ENCODE measurements at places on chromosomes 6 and 20.

GRCh38 chr6:26172608-26172968 lies 85.4 kb downstream of the HFE start:
- DNase-seq, result no peak

DNA sequence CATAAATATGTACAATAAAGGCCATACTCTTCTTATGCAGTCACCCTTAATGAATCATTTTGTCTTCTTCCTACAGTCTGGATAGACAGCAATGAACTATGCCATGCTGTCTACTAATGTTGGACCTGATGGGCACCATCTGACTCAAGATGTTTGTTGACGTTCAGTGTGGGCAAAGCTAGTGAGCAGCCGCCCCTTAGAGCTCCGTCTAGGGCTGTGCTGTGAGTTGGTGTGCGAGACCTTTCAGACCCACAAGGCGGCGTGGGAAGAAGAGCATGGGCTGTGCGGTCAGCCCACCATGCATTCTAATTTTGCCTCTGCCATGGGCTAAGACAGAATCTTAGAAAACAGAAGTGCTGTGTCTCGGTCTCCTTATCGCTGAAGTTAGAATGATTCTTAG lies 829.4 kb downstream of the QKI start:
- DNase-seq, result no peak

- no peak for DNase-seq
Measured at GRCh38 chr6:49609285-49609684, 27.4 kb downstream of the RHAG start.

- no peak for DNase-seq
Measured at GRCh38 chr6:146850238-146850896, 251.6 kb downstream of the ADGB start.

DNA sequence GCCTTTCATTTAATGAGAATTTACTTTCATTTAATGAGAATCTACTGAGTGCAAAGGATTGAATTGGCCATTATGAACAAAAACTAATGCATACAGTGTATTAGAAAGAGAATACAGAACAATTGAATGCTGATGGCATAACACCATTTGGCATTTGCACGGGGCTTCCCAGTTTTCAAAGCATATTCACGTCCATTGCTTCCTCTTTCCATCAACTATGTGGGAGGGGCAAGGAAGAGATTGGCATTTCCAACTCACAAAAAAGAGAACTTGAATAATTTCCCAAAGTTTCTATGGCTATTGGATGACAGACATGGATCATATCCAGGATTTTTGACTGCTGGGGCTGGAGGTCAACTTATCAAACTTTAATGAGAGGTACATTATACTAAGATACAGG lies 23.2 kb upstream of the ARG1 start:
- no peak for DNase-seq

DNA sequence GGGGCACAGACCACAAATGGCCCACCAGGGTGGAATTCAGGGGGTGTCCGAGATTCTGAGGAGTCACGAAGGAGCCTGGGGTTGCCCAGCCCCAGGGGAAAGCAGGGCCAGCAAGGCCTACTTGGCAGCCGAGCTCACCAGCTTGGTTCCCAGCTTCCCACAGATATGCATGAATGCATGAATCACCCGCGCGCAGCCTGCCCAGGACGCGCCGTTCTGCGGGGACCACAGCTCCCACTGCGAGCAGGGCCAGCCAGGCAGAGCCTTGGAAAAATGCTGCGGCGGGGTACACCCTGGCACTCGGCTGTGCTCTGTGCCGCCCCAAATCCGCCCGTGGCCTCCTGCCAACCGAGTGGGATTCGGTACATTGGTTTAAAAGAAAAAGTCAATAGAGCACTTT lies 211.0 kb downstream of the NFATC2 start:
- DNase-seq, result no peak

- no peak for DNase-seq
Measured at GRCh38 chr6:20061952-20062351, 150.3 kb downstream of the MBOAT1 start.

DNA sequence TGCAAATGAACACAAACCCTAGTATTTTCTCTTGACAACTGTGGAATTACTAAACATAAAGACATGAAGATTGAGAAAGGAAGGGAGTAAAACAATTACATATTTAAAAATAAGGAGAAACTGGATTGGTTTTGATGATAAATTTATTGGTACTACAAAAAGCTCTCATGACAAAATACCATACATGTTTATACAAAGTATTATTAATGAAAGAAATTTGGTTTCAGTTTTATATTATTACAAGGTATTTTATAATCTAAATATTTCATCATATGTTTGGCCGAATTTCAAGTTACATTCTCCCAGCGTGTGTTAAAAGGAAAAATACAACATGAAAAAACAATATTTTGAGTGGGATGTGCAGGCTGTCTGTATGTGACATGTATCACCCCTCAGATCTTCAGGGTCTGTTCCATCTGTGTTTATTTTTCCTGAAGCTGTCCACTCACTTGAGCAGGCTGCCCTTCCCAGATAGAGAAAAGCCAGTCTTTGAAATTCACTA lies 568.4 kb downstream of the NKAIN2 start:
- no peak for DNase-seq

- DNase-seq, result no peak
Measured at GRCh38 chr6:128601060-128601459, 80.7 kb upstream of the PTPRK start.

DNA sequence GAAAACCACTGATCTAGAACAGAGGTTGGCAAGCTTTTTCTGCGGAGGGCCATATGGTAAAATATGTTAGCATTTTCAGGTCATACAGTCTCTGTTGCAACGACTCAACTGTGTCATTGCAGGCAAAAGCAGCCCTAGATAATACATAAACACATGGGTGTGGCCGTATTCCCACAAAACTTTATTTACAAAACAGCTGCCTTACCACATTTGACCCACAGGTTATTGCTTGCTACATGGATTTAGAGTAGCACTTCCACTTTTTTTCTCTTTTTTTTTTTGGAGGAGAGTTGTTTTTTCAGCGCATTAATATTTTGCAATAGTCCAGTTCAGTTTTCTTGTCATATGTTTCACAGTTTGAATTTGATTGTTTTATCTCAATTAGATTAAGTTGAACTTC lies 2.5 kb upstream of the IGF2R start:
- no peak for DNase-seq

GRCh38 chr6:130054725-130055124 lies 36.3 kb downstream of the L3MBTL3 start:
- DNase-seq, result no peak

GRCh38 chr6:159126590-159126989 lies 42.6 kb upstream of the FNDC1 start:
- no peak for DNase-seq

DNA sequence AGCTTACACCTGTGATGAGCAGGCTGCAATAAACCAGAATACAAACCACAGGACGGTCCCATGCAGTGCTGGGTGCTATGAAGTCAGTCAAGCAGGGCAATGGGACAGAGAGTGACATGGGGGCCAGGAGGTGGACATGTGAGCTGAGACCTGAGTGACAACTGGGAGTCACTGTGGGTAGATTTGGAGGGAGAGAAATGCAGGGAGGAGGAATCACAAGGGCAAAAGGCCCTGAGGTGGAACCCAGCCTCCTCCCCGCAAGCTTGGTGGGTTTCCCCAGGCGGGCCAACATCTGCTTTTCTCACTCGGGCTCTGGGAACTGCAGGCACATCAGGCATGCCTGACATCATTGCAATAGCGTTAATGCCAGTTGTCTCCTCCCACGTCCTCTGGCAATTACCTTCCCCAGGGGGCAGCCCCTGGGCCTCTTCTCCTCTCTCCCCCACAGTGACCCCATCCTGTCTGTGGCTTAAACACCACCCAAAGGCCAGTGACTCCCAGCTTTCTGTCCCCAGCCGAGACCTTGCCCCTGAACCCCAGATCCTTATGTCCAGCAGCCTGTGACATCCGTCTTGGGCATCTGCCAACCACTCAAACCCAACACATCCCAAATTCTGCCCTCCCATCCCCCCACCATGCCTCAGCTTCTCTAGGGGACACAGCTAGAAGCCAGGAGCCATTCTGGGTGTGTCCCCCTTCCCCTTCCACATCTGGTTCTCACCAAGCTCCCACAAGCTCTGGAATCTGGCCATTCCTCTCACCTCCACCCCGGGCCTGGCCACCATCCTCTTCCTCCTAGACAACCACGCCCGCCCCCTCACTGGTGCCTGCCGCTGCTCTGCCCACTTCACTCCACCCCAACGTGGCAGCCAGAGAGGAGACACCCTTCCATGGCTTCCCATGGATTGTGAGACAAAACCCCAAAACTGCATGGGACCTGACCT lies 28.2 kb downstream of the PDRG1 start:
- no peak for DNase-seq

DNA sequence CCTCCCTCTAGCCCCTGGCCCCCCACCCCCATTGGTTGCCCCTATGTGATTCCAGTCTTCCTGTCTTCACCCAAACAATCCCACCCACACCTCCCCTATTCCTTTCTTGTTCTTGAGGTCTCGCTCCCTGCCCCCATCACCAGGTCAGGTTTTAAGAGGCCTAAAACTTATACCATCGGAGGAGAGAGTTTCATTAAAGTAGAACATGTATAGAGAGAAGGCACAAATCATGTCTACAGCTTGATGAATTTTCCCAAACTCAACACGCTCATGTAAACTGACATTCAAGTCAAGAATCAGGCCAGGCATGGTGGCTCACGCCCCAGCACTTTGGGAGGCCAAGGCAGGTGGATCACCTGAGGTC lies 44.5 kb downstream of the TGM2 start:
- no peak for DNase-seq

DNA sequence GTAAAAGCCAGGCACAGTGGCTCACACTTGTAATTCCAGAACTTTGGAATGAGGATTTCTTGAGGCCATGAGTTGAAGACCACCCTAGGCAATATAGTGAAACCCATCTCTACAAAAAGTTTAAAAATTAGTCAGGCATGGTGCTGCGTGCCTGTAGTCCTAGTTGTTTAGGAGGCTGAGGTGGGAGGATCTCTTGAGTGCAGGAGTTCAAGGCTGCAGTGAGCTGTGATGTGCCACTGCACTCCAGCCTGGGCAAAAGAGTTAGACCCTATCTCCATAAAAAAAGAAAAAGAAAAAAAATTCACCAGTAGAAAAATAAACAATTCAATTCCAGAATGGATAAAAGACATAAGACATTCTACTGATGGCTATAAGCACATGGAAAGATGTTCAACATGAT lies 104.9 kb upstream of the LGSN start:
- DNase-seq, result no peak

- DNase-seq, result no peak
Measured at GRCh38 chr6:7218406-7218988, 94.5 kb downstream of the SSR1 start.

DNA sequence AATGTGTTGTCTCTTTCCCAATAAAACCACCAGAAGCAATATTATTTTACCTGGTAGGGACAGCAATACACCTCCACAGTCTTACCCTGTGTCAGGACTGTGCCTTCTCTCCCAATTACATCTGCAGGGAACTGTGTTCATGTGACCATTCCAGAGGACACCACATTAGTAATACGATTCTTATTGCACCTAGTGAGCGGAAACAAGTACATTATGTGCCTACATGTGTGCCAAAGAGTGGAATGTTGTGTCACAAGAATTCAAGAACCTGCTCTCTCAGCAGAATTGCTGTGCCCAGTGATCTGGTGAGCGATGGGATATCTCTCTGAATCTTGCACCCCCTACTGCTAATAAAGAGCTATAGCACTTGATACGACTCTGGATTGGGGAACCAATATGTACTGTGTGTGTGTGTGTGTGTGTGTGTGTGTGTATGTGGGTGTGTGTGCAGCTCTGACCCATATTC lies 57.4 kb upstream of the FOXC1 start:
- no peak for DNase-seq

GRCh38 chr6:73377225-73377624 lies 7.5 kb upstream of the OOEP start:
- no peak for DNase-seq

- peak; percentile 60 for DNase-seq
Measured at GRCh38 chr20:841568-842546, 8.3 kb downstream of the FAM110A start.

GRCh38 chr6:53432318-53433161 lies 83.8 kb upstream of the ELOVL5 start:
- DNase-seq, result no peak

DNA sequence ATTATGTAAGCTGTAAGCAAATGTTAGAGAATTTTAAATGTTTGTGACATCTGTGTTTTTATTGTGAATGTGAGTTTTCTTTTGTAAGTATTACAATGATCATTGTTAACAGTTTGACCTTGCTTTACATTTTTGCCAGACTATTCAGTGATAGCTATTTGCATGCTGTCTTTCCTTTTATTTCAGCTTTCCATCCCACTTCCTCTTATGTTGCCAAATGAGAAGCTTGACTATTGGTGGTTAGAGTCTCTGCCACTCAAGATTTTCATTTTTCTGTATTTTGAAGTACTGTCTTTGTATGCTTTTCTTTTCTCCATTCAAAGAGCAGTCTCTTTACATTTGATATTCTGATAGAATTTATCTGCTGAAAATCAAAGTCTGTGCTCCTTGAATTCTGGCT lies 104.1 kb downstream of the PRIM2 start:
- no peak for DNase-seq

GRCh38 chr20:6471110-6471647 lies 296.3 kb upstream of the BMP2 start:
- no peak for DNase-seq

- no peak for DNase-seq
Measured at GRCh38 chr6:32501016-32501415, 29.1 kb downstream of the HLA-DRB5 start.

DNA sequence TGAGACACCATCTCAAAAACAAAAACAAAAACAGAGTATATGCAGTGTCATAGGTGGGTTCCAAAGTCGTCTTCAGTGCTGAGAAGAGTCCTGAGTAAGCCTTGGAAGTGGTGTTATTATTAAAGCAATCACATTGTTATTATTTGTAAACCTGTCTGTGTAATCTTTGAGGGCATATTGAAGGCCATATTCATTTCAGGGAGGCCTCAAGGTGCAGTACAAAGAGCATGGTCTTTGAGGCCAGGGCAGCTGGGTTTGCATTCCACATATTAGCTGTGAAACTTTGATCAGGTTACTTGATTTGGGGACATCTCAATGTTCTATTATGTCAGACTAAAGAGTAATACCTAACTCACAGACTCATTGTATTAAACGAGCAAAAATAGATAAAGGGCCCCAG lies 139.3 kb upstream of the SOX4 start:
- DNase-seq, result no peak

GRCh38 chr6:161079566-161080262 lies 88.1 kb downstream of the MAP3K4 start:
- no peak for DNase-seq

DNA sequence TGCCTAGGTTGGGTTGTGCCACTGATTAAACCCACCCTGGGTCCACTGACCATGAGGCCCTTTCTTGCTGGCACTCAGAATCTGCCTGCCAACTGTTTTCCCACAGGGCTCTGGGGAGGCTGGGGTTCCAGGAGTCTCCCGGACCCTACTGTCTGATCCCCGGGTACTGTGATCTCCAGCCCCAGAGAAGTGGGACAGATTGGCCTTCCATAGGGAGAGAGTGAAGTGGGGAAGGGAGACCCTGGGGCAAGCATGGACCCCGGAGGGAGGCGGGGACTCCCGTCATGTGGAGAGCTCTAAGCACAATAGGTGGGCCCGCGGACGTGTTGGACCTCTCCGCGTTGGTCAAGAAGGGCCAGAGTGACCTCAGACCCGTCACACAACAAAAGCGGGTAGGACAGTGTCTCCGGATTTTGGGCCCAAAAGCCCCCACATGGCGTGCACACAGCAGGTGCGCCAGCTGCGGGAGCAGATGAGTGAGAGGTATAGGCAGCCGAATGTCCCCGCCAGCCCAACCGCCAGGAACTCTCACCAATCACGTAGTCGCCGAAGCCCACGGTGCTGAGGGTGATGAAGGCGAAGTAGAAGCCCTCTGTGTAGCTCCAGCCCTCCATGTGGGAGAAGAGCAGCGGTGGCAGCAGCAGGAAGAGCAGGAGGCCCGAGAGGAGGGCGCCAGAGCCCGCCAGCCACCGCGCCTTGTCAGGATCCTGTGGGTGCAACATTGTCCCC lies 10.6 kb downstream of the KCNK17 start:
- DNase-seq, result no peak
